ENCODE measurements at places on chromosomes 1 and 21.

DNA sequence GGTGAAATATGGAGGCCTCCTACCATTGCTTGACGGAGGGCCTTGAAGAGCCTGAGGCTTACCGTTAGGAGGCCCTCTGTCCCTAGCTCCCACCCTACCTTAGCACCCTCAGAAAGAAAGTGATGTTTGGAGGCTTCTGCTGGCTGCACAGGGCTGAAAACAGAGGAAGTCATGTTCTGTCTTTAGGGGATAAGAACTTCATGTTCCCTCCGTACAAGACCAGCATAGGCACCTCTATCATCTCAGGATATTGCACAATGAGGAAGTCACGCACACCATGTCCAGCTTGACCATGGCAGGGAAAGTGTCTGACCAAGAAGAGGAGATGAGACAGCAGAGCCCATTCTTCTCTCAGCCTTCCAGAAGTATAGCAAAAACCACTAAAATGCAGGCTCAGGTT is 13.8 kb downstream of the ADORA3 start:
- no peak for DNase-seq

- DNase-seq, result no peak
Measured at GRCh38 chr1:183219616-183220009, 33.5 kb downstream of the LAMC2 start.

GRCh38 chr1:117788014-117788413 is 141.4 kb downstream of the GDAP2 start:
- no peak for DNase-seq

- DNase-seq, result no peak
Measured at GRCh38 chr1:157429601-157430240, 122.6 kb downstream of the FCRL5 start.

GRCh38 chr1:8104278-8105236 is 78.4 kb upstream of the ERRFI1 start:
- DNase-seq, result no peak

GRCh38 chr21:42480736-42481135 is 15.3 kb downstream of the RSPH1 start:
- no peak for DNase-seq

DNA sequence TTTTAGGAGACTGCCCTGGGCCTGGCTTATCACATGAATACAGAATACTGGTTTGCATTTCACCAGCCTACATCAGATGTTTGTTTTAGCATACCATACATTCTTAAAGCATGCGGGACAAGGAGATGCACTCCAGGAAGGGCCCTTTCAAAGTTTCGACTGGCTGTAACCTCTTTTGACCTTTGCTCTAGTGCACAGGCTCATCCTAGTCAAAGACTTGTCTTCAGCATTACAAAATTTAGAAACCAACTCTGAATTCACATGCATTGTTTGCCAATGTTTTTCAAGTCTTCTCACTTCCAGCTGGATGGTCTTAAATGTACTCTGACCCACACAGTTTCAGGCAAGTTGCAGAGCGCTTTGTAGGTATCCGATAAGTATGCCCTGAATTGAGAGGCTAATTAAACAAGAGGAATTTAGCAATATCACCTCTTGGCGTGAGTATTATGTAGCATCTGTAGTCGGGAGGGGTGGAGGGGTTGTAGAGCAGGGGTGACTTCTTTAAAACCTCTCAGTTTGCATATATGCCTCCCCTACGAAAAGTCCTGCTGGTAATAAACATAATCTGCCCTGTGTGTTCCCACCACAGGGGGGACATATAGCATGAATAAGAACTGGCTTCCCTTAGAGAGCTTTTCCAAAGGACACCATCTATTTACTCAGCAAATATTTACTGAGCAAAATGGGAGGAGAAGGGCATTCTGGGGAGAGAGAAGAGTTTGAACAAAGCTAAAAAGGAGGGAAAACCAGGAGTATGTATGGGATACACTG is 24.4 kb upstream of the AHCYL1 start:
- no peak for DNase-seq

DNA sequence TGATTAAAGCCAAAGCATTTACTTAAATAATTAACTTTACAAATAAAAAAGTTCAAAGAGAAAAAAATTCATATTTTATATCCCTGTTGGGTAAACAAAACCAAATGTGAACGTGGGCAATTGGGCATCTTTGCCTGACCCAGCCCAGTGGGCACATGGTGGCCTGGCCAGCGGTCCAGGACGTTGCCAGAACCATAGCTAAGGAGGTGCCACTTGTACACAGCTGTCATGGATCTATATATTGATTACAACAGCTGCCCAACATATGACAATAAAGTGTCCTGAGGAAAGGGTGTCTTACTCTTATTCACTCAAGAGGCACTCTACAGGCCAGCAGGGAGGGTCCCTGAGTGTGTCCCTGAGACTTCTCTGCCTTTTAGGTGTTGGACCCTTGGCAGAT is 78.5 kb downstream of the BCAR3 start:
- DNase-seq, result no peak

- DNase-seq, result no peak
Measured at GRCh38 chr1:115495625-115496024, 146.1 kb upstream of the VANGL1 start.

DNA sequence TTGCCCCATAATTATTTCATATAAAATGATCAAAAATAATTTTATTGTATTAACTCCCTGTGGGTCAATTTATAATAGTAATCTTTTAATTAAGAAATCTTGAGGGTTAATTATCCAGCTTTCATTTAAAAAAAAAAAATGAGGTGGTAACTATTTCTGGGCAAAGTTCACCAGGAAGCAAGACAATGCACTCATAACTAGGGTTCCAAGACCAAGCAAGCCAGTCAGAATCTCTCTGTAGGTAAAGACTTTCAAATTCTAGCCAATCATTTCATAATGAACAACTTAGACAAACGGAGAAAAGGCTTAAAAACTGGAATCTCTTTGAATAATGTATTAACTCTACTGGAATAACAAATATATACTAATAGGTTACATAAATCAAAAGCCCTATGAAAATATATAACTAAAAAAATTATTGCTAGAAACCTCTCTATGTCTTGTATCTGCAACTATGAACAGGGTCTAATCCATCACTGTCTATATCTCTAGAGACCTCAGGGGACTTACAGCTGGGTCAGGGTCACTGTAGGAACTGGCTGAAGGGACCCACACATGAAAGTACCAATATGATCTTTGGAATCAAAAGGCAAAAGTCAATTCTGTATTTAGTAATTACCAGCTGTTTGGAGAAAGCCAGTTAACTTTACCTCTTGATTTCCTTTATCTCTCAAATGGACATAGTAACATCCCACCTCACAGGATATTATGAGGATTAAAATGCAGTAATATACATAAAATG is 43.3 kb downstream of the APP start:
- no peak for DNase-seq

DNA sequence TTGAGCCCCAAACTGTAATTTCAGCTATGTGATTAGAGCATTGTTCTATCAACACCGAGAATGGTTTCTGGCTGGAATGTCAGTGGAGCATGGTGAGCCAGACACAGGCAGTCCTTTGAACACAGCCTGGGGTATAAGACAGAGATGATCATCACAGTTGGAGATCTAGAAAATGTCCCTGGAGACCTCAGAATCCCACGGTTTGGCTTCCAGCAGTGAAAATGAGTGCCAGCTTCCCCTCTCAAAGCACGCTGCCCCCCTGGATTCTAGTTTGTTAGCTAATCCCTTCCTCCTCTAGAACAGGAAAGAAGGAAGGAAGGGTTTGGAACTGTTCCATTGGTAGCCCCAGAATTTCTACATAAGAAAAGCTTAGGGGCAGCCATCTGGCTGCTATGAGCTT is 59.9 kb upstream of the JAK1 start:
- DNase-seq, result no peak

GRCh38 chr1:208069908-208070307 is 159.0 kb upstream of the CD34 start:
- DNase-seq, result no peak

- no peak for DNase-seq
Measured at GRCh38 chr1:10940451-10940804, 72.0 kb upstream of the TARDBP start.

DNA sequence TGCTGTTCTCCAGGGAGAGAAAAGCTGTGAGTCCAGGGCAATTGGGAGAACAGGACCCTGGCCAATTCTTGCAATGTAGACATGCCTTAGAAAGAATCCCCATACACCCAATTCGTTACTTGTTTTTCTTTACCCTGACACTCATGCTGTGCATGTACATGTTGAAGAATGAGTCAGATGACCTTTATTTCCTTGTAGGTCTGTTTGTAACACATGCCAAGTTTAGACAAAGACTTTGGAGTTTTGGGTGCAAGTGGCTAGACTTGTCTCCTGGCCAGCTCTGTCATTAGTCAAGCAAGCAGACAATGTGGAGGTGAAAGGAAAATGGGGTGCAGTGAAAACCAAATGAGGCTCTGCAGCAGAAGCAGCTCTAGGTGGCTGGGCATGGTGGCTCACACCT is 38.1 kb downstream of the GNPAT start:
- no peak for DNase-seq

DNA sequence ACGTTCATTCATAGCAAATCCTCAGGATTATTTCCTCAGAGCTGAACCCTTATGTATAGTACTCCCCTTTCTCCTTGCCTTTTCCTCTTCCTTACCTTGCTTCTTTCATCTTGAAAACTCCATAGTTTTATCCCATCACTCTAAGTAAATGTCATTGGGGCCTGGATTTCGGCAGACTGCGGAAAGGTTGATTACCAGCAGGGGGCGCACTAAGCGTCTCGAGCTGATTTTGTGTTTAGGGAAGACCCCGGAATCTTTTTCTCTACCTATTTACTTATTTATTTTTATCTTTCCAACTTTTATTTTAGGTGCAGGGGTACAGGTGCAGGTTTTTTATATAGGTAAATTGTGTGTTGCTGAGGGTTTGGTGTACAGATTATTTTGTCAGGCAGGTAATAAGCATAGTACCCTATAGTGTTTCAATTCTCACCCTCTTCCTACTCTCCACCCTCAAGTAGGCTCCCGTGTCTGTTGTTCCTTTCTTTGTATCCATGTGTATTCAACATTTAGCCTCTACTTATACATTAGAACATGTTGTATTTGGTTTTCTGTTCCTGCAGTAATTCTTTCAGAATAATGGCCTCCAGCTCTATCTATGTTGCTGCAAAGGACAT is 11.4 kb upstream of the MTARC1 start:
- peak; percentile 77 for DNase-seq

GRCh38 chr1:69172003-69173000 is 395.4 kb upstream of the LRRC7 start:
- no peak for DNase-seq

DNA sequence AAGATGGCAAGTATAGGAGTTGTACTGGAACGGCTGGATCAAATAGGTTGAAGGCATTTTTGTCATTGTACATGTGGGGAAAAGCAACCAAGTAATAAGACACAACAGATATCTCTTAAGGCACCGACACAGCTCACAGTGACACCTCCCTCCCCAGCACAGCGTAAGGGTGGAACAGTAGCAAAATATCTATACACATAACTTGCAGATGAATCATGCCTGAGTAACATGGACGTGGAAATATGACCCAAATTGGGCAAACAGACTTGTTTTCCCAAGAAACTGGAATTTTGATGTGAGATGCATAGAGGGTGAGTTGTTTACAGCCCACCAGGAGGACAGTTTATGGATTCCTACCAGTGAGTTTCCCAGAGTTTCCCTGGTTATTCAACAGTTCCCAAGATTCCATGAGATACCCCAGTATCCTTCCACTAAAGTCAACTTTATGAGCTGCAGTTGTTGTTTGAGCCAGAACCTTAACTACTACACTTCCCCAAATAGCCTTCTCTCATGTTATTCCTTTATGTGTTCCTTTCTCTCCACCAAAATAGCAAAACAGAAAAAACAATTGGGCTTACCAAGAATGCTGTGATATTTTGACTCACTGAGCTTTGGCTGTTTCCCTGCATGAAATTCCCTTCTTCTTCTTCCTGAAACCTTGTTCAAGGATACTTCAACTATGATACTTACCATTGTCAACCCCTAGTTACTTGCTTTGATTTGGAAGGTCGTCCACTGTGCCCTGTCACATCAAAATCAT is 7.1 kb upstream of the DR1 start:
- DNase-seq, result no peak

- no peak for DNase-seq
Measured at GRCh38 chr1:236710328-236710892, 24.1 kb downstream of the ACTN2 start.

- no peak for DNase-seq
Measured at GRCh38 chr1:204842892-204843291, 27.8 kb upstream of the NFASC start.

DNA sequence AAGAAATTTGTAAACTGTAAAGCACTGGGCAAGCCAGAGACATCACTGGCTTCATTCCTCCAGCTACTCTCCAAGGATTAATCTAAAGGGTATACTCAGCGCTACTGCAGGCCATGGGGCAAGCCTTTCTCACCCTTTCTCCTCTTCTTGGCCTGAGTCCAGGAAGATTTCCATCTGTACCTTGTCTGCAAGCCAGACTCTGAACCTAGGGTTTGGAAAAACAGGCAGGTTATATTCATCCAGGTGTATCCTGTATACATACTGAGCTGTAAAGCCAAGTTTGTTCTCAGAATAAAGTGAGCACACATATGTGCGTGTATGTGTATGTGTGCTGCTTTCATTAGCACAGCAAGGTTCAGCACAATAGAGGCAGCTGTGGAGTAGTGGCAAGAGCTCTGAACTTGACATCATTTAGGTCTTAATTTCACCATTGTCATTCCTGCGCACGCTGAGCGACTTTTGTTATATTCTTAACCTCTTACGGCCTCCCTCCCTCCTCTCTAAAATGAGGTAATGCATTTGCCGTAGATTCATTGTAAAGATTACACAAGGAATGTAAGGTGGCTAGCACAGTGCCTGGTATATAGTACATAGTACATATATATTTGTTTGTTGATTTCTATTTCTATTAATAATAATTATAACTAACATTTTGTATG is 128.1 kb upstream of the JUN start:
- no peak for DNase-seq

GRCh38 chr1:55289042-55289441 is 73.9 kb upstream of the USP24 start:
- no peak for DNase-seq

- DNase-seq, result no peak
Measured at GRCh38 chr1:42392255-42392654, 11.7 kb downstream of the RIMKLA start.

- no peak for DNase-seq
Measured at GRCh38 chr1:178374016-178374415, 122.7 kb downstream of the CLEC20A start.

- DNase-seq, result no peak
Measured at GRCh38 chr1:14672005-14672404, 73.5 kb downstream of the KAZN start.

DNA sequence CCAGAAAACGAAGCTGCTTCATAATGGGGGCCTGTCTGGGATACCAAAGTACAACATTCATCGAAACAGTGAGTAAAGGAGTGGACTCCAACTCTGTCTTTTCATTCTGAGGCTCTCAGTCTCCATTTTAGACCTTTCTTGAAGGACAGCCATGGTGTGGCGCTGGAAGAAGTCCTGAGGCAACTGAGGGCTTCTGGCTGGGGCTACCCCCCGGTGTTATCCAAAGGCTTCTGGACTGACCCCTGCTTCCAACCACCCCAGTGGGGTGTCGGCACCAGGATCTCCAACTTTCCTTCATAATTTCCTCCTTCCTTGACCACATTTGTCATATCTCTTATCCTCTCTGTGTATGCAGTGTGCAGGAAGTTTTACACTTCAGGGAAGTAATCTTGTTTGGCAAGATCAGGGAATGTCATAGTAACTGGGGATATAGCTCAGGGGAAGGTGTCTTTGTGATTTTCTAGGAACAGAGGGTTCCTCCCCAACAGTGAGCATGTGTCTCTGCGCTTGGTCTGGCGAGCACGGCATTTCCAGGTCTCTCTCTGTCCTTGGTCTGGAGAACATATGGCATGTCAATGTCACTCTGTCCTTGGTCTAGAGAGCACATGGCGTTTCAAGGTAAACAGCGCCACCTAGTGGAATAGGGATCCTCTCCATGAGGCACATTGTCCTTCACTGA is 19.4 kb upstream of the BSDC1 start:
- peak; percentile 79 for DNase-seq

All from stimulated activated CD8-positive, alpha-beta memory T cell treated with anti-CD3 and anti-CD28 coated beads, Interleukin-4, amount 100 ng/mL, for 48 hours (primary cell).